Stimulated activated CD8-positive, alpha-beta memory T cell treated with anti-CD3 and anti-CD28 coated beads, Interleukin-7, amount 100 ng/mL, for 4 hours (primary cell): ENCODE measurements at places on chromosomes 3 and 15.

DNA sequence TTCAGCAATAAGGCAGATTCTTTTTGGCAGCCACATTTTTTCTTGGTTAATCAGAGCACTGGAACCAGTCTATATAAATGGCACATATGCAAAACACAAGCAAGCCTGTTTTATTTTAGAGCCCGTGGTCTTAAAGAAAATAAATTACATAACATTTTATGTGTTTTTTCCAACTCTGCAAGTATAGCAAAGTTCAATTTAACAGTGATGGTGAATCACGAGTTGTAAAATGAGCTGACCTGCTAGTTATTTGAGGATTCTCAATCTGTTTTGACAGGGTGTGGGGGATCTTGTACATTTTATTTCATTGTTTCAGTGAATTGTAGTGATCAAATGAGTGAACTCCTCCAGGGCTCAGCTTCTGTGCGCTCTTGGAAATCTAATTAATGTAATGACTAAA, 2.7 kb downstream of the ARHGEF26 start:
- no peak for DNase-seq

DNA sequence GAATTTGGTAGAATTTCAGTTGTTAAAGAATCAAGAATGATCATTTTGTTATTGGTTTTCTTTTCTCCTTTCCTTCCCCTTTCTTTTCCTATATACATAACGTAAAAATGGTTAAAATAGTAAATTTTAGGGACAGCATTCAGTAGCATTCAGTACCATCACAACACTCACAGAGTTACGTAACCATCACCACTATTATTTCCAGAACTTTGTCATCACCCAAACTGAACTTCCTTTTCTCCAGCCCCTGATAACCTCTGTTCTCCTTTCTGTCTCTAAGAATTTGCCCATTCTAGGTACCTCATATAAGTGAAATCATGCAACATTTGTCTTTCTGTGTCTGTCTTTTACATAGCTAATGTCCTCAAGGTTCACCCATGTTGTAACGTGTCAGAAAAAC, 165.3 kb downstream of the AKAP13 start:
- no peak for DNase-seq

DNA sequence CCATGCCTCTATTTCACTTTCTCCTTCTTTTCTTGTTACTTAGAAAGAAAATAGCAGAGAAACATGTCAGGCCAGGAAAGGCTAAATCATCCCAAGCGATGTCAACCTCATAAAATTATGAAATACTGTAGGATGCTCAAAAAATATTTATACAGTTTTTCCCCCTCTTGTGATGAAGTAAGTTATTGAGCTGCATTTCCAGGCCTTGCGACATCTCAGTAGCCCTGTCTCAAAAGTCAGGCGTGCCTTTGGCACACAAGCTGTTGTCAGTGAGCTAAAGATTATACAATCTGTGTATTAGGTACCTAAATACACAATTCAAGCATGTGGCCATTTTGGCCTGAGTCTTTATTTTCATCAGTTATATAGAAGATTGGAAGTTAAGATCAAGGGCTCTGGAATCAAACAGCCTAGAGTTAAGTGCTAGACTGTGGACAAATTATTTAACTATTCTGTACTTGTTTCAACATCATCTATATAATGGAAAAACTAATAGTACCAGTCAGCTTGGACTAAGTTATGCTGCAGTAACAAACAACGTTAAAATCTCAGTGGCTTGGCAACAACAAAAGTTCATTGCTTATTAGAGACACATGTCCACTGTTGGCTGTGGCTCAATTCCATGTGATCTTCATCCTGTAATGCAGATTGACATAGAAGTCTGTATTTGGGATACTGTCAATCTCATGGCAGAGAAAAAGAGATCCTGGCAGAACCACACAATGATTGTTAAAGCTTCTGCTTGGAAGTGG, 406.4 kb upstream of the PROK2 start:
- DNase-seq = no peak

GRCh38 chr15:39213385-39213840, 367.5 kb upstream of the THBS1 start:
- no peak for DNase-seq

DNA sequence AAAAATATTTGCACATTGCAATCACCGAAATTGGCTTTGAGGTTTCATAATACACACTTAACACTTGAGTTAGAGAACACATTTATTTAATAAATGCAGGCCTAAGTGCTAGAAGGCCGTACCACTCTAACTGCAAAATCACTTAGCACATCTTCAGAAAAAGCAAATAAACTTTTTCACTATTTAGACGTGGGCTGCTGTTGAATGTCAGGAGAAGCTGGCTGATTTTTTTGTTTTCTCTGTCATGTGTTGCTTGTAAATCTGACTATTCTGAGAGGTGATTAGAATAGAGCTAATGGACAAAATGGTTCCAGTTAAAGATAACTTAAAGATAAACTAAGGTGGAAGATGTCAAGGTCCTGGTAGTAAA, 265.1 kb downstream of the FOXP1 start:
- no peak for DNase-seq

DNA sequence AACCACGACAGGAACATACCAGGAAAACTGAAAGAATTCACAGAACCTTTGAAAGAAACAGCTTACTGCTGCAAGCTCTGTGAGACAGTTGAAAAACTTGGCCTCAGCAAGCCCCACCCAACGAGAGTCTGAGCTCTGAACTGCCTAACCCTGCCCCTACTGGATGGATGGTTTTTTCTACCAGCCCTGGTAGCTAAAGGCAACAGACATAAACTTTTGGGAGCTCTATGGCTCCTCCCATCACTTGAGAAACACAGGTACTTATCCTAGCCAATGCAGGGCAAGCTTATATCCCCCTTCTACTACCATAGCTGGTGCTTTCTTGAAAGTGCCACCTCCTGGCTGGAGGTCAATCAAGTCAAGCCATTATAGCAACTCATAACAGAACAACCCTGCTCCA, 471.8 kb downstream of the GRM7 start:
- DNase-seq = no peak

DNA sequence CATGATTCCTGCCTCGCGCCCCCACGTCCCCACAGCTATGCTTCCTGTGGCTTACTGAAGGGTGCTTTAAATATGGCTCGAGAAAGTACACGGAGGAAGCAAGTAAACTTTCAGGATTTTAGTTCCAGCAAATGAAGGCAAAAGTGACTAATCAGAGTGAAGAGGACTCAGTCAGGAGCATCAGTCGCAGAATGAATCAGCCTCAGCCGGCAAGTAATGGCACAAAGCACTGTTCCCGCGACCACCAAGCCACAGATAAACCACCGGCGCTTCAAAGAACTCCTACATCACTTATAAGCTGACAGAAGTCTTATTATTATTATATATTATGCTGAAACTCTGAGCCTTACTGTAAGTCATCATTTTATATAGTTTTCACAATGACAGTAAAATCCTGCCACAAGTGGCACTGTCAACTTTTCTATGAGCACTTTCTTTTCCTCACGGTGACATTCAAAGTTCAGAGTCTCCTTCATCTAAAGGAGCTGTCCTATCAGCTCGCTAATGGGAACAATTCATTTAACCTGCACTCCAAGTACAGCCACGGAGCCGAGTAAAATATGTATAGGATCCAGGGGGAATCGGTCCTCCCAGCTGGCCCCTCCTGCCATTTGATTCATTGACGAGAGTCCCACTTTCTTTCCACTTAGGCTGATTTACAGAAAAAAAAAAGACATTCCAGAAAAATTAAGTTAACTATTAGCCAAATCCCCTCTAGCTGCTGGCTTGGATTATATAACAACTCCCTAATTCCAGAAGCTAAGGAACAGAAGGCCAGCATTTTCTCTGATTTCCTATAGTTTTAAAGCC, 217.0 kb upstream of the ICE2 start:
- peak; percentile 68 for DNase-seq

DNA sequence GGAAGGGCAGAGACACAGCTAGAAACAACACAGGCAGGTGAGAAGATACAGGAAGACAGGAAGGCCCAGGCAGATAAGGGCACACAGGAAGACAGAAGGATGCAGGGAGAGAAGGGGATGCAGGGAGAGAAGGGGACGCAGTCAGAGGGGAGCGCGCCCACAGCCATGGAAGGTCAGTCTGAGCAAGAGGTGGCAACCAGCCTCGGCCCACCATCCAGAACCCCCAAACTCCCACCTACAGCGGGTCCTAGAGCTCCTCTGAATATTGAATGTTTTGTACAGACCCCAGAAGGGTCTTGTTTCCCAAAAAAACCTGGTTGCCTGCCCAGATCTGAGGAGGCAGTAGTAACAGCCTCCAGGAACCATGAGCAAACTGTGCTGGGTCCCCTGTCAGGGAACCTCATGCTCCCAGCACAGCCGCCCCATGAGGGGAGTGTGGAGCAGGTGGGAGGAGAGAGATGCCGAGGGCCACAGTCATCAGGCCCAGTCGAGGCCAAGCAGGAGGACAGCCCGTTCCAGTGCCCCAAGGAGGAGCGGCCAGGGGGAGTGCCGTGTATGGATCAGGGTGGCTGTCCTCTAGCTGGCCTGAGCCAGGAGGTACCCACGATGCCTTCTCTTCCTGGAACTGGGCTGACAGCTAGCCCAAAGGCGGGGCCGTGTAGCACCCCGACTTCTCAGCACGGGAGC, 27.6 kb upstream of the SLC28A1 start:
- DNase-seq = no peak
